Right forelimb (tissue), 1 donor: ENCODE measurements at places on chromosomes 2 and 18.
A peak's percentile ranks its signal among the peaks of the same experiment; 100 is the strongest.

DNA sequence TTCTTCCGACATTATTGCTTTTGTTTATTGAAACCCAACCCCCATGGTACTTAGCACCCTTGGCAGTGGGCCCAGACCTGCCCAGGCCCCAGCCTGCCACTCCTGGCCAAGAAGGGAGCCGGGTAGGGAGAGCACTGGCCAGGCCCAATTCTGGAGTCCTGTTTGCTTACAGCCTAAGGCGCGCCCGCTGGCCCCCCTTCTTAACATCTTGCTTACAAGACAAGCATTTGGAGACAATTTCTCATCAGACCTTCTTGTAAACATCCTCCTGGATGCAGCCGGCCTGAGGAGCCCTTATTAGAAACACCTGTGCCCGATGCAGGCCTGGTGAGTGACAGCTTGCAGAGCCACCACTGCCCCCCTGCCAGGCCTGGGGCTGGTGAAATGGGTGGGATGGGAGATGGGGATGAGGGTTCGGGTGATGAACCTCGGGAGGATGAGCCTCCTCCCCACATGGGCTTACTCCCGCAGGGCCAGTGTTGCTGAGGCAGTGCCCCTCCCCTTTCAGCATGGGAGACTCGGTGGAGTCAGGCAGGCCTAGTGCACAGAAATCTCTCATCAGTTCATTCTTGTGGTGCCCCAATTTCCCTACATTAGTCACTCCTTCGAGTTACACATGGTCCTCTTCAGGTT is 217.5 kb downstream of the CYP26B1 start:
- peak; percentile 29 for DNase-seq

DNA sequence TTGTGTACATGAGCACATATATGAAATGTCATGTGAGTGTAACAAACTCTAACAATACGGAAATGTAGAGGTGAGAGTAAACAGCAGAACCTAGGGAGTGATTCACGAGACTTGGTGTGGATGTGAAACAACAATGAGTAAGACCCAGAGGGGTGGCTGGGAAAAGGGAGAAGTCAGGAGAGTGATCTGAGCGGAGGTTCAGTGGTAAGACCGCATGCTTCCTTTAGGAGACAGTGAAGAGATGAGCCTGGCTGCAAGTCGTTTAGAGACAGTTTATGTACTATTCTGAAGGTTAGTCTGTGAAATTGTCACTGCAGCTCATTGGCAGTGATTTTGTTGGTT is 150.6 kb downstream of the PRPF40A start:
- no peak for DNase-seq

DNA sequence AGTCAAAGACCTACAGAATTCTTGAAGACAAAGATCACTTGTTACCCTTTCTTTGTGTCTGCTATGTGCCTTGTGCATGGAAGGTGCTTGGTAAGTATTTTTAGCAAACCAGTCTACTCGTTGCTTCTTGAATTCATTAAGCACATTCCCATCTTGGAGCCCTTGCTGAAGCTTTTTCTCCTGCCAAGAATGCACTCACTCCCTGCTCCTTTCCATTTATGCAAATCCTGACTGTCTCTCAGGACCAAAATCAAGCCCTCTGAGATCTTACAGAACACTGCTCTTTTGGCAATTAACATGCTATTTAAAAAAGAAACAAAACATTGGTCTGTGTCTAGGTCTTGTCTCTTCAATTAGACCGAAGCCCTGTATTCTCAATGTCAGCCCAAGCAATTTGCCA is 75.8 kb downstream of the CLHC1 start:
- no peak for DNase-seq

- DNase-seq = no peak
Observed at GRCh38 chr18:26546170-26546874, 2.0 kb downstream of the KCTD1 start.

GRCh38 chr2:220835583-220835982 is 736.5 kb downstream of the EPHA4 start:
- DNase-seq = no peak

DNA sequence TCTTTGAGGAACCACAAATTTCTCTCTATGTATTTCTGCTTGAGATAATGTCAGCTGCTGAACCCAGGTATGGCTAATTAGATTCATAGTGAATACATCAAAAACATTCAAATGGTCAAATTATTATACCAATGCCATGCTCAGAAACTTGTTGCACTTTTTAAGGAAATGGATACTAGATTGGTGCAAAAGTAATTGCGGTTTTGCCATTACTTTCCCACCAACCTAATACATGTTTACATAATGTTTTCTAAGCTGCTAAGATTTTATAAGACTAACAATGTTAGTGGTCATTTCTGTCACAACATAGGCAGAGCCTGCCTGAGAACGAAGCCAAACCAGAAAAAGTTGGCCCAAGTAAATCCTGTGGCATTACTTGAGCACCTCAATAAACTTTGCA is 568.2 kb upstream of the LRATD1 start:
- no peak for DNase-seq

- no peak for DNase-seq
Observed at GRCh38 chr18:58853561-58853960, 11.1 kb upstream of the ZNF532 start.

DNA sequence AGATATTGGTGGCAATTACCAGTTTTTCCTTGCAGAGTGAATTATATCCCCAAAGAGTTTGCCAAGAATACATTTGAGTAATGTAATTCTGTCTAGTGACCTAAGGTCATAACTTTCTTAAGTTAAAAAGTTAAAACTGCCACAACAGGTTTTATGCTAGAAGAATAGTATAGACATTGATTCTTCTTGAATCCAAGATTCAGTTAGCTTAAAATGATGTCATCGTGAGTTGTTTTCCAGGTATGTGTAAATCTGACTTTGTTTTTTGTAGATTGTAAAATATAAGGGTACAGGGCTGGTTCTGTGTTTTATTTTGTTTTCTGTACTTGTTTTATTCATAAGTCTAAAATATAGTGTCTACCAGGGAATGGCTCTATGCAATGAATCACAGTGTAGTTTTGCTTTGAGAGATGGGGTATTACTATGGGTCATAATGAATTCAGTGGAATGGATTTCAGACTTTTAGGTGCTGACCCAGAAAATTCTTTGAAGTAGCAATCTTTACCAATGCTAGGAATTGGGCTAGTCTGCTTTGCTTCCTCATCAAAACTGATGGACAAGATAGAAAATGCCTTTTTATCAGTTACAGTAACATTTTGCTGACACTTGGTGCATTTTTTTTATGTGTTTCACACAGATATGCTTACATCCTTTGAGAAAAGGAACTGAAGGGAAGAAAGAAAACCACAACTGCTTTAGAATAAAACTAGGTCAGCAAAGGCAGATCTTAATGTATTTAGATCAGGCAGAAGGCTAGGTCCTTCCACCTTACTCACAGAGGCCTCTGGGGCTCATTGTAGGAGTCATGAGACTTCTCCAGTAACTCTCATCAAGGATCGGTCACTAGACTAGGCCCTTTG is 20.8 kb upstream of the MGAT5 start:
- DNase-seq = no peak

DNA sequence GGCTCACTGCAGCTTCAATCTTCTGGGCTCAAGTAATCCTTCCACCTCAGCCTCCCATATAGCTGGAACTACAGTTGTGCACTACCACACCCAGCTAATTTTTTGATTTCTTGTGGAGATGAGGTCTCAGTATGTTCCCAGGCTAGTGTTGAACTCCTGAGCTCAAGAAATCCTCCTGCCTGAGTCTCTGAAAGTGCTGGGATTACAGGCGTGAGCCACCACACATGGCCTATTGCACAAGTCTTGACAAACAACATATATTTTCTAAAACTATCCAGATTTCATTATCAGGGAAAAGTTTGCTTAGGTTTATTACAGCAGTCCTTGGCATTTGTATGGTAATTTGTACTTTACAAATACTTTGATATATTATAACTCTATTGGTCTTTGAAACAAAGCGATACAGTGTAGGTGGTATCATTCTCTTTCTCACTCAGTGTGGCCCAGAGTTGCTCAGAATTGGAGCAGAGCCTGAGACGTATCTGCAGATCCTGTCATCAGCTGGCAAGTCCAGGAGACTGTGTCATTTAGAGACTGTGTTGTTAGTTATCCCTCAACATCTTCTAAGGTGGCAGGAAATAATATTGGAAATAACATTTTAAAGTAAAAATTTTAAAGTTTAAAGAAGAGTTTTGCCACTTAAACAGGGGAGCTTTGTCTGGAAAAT is 41.4 kb downstream of the PDK1 start:
- DNase-seq = no peak

GRCh38 chr2:3488061-3488531 is 31.2 kb downstream of the ADI1 start:
- DNase-seq = peak; percentile 33

- no peak for DNase-seq
Observed at GRCh38 chr2:238100049-238100820, at the start of gene ESPNL. Gene ESPNL (plus strand): TSS chr2:238100340. CDS start chr2:238100420, 80 bp downstream.

GRCh38 chr2:68423966-68424650 is 43.0 kb downstream of the FBXO48 start:
- no peak for DNase-seq

DNA sequence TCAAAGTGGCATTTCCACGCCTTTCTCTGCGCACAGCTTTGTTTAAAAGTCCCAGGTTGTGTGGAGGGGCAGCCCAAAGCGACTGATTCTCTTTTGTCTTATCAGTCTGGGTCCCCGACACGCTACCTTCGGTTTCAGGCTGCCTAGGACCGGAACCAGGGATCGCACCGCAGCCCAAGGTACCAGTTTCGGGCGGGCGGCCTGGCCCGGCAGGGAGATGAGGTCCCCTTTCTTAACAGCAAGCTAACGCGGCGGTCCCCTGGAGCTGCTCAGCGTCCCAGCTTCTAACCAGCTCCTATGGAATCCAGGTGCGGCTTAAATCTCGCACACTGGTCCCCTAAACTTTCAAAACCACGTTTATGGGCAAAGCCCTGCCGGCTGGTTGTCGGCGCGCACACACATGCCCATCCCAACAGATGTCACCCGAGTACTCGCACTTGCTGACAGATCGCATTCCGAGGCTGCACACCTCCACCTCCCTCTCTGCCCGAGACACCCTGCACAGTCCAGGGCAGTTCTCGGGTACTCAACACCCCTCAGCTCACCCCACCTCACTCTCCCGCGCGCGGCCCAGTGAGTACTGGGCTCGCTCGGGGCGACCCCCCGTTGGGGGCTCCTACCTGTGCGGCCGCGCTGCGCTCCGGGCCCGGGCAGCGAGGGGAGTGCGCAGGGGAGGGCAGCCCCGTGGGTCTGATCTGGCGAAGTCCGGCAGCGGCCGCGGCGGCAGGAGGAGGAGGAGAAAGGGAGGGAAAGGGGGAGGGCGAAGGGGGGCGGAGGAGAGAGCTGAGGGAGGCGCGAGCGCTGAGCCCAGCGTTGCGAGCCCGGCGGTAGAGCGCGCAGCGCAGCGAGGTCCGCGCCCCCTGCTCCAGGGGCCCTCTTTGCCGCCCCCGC is at the start of gene EFEMP1:
Gene EFEMP1, minus strand, starts transcription at position 692 of the 891 bp plus-strand sequence. CDS start 1,342 bp downstream, outside the sequence.
- peak; percentile 64 for DNase-seq

DNA sequence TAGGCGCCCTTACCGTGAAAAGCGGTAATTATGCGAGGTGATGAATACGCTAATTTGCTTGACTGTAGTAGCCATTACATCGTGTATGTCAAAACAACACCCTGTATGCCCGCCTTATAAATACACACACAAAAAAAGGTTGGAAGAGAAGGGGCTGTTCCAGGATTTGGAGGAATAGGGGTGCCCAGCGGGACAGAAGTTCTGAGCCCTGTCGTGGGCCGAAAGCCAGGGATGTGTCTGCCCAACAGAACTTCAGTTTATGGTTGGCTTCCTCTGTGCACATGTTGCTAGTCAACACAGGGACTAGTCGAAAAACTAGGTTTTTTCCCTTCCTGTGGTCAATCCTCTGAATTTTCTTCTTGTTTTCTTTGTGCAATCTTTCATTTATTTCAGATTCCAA is 182.5 kb downstream of the ACKR3 start:
- no peak for DNase-seq

DNA sequence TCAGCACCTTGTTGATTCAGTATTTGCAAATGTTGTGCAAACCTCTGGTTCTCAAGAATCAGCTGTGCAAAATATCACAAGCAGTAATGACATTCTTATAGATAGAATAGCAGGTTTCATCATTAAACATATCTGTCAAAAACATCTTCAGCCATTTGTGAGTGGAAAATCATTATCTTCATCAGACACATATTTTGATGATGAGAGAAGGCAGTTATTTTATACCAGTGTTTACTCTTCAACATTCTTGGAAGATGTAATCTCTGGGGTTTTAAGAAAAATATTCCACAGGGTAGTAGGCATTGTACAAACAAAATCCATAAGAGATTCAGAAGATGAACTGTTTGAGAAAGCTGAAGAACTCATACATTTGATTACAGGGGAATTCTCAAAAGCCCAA is 64.3 kb downstream of the FSIP2 start:
- no peak for DNase-seq

GRCh38 chr2:197633109-197633657 is 42.2 kb downstream of the RFTN2 start:
- DNase-seq = no peak

DNA sequence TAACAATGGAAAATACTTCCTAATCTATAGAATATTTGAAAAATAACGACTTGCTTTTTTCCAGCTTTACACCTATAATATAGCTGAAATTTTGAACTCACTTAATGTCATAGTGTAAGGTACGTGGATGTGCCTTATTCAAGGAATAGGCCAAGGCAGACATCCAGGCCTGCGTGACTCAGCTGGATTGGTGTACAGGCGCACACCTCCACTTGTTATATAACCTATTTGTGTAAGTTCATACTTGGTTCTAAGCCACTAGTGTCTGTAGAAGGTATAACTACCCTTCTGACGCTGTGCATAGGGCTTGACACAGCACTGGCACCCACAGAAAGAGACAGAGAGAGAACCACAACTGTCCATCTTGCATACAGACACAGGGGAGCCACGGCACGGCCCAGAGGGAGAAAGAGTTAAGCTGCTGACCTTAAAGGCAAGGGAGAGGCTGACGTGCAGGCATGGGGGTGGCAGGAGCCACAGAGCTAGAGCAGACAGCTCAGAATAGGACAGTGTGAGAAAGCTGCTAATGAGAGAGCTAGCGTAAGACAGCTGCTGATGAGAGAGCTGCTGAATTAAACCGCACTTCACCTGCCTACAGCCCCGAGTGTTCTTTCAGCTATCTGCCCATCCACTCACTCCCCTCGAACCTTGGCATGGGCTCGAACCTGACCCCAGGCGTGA is 16.1 kb downstream of the CCDC178 start:
- DNase-seq = no peak

GRCh38 chr2:103289105-103289725 is 527.4 kb downstream of the TMEM182 start:
- DNase-seq = no peak

- DNase-seq = no peak
Observed at GRCh38 chr2:241160318-241160717, 10.1 kb downstream of the PPP1R7 start.

GRCh38 chr2:26018184-26019055 is 15.5 kb upstream of the RAB10 start:
- DNase-seq = no peak
